Fibroblast of upper back skin (primary cell): ENCODE measurements at places on chromosomes 7 and 10.
A peak's percentile ranks its signal among the peaks of the same experiment; 100 is the strongest.

DNA sequence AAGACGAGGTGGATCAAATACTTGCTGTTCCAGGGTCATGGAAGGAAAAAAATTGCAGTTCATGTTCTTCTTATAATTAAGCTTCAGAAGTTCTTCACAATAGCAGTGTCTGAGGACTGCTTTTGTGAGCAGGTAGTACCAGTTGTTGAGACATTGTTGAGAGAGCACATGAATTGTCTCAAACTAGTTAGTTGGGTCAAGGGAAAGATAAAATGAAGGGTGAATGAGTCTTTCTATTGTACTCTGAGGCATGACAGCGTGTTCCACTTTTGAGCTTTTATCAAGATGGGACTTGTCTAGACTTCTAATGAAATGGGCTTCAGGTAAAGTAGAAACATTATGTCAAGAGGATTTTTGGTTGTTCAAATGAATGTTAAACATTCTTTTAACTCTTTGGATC is 26.0 kb downstream of the KAT6B start:
- DNase-seq, result no peak

GRCh38 chr7:11648980-11649379 is 183.0 kb downstream of the THSD7A start:
- DNase-seq, result peak; percentile 37

DNA sequence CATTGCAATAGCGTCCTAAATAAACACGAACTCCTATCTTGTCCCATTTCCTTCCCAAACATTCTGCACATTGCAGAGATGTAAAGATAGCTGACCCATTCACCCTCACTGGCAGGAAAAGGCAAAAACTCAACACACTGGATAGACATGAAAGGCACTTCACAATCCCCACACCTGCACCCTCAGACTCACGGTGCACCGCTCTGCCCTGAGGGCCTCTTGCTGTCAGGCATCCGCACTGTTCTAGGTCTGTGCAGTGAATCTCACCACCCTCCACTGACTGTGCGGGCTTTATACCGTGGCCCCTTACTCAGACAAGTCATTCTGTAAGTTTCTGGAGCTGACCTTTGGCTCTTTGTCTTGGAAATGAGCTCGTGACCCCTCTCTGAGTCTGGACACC is 42.9 kb upstream of the PARD3 start:
- DNase-seq, result no peak

- no peak for DNase-seq
Observed at GRCh38 chr7:126979722-126980121, 273.0 kb downstream of the GRM8 start.

DNA sequence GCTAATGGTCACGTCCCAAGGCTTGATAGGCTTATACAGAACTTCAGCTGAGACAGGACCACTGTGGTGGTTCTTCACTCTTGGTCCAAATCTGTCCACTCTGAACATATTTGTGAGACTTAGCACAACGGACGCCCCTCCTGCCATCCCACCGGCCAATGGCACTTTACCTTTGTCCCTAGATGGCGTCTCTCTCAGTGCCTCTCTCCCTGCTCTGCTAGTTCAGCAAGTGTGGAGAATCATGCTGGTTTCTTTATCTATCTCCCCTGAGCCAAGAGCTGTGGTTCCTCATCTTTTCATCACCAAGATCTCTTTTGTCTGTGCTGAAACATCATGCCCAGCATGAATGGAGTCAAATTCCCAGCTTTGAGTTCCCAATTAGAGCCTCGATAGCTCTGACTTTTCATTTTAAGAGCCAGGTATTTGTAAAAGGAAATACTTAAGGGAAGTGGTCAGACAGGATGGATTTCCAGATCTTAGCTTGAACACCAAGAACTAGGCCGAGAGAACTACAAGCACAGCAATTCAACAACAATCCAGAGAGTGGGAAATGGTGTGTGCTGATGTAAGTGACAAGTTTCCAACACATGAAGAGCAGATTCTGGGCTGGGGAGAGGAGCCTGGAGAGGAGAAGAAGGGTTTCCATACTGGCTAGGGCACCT is 69.5 kb downstream of the ZNF800 start:
- DNase-seq, result no peak

- no peak for DNase-seq
Observed at GRCh38 chr10:1981976-1982375, 244.7 kb upstream of the ADARB2 start.

GRCh38 chr7:44048031-44048795 is 3.7 kb downstream of the DBNL start:
- no peak for DNase-seq

- DNase-seq, result peak; percentile 62
Observed at GRCh38 chr7:34430456-34430855, 227.6 kb upstream of the NPSR1 start.

GRCh38 chr7:81514546-81514945 is 255.3 kb downstream of the HGF start:
- no peak for DNase-seq

DNA sequence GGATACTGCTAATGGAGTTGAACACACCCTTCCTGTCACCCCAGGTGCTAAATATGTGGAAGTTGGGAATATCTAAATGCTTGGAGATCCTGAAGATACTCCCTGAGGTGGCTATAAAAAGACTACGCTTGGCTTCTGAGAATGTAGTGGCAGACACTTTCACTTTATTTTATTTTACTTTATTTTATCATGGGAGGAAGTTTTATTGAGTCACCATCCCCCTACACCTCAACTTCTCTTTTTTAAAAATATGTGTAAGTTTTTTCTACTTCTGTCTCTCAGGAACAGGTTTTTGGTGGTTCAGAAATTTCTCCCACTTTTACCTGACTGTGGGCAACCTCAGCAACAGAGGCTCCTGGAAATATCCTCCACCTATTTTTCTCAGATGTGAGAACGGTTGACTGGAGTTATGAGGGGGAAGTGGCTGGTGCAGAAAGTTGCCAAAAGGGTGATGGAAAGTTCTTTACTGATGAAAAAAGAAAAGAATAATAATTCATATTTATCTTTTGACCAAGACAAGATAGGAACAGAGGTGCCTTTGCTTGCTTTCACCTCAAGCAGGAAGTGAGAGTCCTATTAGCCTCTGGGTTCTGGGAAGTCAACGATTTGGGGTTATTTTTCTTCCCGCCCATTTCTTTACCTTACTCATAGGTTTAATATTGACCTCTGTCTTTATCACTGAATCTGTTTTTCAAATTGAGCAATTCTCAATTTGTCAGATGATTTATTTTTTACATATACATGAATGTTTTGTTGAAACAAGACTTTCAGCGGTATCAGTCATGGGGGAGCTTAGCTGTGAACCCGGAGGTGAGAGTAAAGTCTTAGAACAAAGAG is 103.6 kb downstream of the AHR start:
- no peak for DNase-seq

- no peak for DNase-seq
Observed at GRCh38 chr10:113552014-113552413, 839 bp upstream of the HABP2 start.

DNA sequence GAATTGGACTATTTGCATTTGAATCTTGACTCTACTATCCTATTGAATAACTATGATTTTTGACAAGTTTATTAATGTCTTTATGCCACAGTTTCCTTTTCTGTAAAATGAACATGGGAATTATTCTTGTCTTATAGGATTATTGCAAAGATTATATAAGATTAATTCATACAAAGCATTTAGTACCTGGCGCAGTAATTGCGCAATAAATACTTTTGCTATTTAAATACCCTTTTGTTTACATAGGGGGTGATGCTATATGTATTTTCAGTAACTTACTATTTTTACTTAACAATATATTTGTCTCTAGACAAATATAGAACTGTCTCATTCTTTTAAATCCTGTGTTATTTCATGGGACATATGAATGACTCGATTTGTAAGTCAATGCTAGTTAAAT is 5.3 kb downstream of the MINPP1 start:
- DNase-seq, result no peak

GRCh38 chr7:128281605-128282380 is 40.7 kb downstream of the LEP start:
- DNase-seq, result no peak

DNA sequence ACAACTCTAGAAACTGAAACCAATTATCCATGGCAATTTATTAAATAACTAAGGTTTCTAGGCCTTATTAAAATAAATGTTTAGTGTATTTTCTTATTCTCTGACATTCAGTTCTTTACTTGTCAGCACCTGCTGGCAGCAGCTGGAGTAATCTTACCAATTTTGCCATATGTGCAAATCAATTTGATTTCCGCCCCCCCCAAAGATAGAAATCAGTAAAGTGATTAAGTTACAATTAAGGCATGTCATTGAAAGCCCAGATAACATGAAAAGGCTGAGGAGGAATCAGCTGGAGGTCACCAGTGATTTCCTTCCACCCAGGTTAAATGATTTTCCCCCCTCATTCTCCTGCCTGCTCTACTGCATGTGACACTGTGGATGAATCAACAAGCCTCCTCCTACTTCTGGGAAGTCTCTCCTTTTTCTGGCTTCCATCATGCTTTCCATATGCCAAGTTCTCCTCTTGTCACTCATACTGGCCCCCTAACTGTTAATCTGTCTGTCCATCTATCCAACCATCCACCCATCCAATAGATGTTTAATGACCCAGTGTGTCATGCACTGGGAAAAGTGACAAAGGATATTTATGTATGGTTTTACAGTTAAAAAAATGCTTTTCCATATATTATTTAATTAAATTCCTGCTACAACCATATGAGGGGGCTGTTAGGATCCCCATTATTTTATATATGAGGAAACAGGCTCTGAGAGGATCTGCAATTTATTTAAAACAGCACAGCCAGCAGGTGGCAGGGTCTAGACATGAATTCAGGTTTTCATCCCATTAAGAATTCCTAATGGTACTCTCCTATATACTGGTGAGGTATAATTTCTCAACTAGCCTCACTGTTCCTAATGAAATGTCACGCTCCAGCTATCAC is 116.5 kb downstream of the ATXN7L1 start:
- DNase-seq, result peak; percentile 69

DNA sequence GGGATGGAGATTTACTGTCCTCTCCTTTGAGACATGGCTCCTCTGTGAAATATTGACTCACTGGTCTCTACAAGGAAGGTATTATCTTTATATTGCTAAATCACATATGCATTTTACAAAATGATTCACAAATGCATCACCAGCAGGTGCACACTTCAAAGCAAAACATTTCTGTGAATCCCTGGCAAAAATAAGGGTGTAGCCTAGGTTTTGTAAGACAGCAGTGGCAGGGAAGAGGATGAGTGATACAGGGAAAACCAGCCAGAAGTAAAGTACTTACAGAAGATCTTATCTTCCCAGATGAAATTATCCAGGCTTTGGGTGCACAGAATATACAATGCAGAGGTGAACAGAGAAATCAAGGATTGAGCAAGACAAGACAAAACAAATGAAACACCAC is 1094.6 kb downstream of the GATA3 start:
- no peak for DNase-seq

DNA sequence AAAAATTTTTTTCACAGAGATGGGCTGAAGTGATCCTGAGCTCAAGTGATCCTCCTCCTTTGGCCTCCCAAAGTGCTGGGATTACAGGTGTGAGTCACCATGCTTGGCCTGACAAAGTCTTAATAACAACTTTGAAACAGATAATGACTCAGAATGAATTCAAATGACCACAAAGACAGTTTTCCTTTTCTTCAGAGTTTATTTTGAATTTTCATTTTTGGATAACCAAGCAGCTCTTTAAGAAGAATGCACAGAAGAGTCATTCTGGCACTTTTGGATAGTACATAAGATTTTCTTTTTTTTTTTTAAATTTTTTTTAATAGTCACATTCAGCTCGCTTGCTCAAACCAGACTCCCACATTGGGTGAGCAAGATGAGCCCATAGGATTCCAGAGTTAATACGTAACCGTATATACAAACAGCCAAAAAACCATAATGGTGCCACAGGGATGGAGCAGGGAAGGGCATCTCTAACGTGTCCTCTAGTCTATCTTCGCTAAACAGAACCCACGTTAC is 43.0 kb upstream of the NMT2 start:
- peak; percentile 80 for DNase-seq

DNA sequence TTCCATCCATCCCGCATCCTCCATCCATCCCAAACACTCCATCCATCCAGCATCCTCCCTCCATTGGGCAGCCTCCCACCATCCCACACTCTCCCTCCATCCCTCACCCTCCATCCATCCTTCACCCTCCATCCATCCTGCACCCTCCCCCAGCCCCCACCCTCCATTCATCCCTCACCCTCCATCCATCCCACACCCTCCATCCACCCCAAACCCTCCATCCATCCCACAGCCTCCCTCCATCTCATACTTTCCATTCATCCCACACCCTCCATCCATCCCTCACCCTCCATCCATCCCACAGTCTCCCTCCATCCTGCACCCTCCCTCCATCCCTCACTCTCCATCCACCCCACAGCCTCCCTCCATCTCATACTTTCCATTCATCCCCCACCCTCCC is 60.4 kb downstream of the FOXI2 start:
- no peak for DNase-seq

- peak; percentile 97 for DNase-seq
Observed at GRCh38 chr10:88186335-88186734, 322.9 kb downstream of the PTEN start.

DNA sequence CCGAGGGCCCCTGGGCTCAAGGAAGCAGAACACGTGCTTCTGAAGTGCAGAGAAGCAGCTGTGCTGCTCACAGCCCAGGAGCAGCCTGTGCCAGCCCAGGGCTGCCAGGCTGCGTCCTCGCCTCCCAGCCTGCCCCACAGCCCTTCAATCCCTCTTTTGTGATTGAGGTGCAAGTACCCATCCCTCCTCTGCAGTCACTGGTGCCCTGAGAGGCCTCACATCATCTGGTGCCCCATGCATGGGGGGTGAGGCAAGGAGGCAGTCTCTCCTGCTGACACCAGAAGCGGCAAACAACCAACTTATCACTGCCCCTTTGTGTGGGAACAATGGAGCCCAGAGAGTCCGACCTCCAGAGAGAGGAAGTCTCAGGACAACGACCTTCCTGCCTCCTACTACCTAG is 49.8 kb upstream of the FGFR2 start:
- DNase-seq, result no peak

- no peak for DNase-seq
Observed at GRCh38 chr7:90216771-90217170, 5.2 kb downstream of the STEAP2 start.

- no peak for DNase-seq
Observed at GRCh38 chr10:106399112-106399511, 765.4 kb downstream of the SORCS1 start.

GRCh38 chr10:1782841-1783240 is 45.5 kb upstream of the ADARB2 start:
- no peak for DNase-seq

- DNase-seq, result peak; percentile 64
Observed at GRCh38 chr7:108001764-108002725, 916 bp downstream of the LAMB1 start.

GRCh38 chr7:24724451-24725190 is 32.6 kb downstream of the GSDME start:
- DNase-seq, result no peak
